ENCODE measurements at places on chromosomes 11 and 22.

DNA sequence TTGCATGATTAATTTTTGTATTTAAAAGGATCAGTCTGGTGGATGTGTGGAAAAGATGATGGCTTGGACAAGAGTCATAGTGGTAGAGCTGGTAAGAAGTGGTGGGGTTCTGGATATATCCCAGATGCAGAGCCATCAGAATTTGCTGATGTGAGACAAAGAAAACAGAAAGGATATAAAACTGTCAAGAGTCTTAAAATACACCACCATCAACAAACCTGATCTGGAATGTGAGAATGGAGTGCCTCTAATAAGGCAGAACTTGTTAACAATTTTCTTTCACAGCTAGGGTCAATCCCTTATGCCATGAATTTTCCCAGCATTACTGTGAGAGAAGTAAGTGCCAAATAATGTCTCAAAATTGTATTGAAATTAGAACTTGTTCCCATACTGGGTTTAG, 215.4 kb downstream of the METTL15 start:
- no peak for DNase-seq

GRCh38 chr11:84437071-84437980, 1151.2 kb upstream of the CCDC90B start:
- DNase-seq, result no peak

DNA sequence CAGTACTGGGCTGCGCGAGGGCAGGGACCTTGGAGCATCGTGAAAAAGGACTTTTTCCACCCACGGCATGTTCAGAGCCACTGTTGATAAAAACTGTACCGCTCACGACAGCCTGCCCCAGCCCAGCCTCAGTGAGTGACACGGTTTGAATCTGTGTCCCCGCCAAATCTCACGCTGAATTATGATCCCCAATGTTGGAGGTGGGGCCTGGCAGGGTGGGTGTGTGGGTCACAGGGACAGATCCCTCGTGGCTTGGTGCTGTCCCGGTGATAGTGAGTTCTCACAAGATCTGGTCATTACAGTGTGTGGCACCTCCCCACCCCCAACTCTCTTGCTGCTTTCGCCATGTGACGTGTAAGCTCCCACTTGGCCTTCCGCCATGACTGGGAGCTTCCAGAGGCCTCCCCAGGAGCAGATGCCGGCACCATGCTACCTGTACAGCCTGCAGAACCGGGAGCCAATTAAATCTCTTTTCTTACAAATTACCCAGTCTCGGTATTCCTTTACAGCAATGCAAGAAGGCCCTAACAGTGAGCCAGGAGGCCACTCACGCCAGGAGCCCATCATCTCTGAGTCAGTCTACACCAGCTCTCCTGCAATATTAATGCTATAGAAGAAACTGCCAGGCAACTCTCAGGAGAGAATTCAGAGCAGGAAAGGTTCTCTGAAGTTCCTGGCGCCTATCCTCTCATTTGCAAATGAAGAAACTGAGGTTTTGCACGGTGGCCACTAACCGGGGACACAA, 1.3 kb downstream of the TOLLIP start:
- DNase-seq, result no peak

DNA sequence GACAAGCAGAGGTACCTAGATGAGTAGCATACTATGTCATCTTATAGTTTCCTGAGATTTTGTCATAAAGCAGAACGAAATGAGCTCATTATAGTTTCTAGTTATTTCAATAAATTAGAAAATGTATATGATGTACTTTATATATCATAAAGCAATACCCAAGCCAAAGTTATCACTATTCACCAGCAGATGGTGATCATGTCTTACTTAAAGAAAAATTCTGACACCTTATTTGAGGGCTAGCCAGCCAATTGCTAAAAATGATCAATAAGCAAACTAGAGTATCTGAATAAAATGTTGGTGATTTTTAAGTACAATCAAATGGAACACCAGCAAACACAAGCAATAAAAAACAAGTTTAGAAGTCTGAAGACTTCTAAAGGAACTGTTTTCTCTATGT, 44.1 kb downstream of the RSF1 start:
- DNase-seq, result no peak

GRCh38 chr11:70595452-70595851, 197.1 kb downstream of the CTTN start:
- DNase-seq, result no peak

GRCh38 chr22:49334976-49335375, 492.7 kb downstream of the BRD1 start:
- no peak for DNase-seq

DNA sequence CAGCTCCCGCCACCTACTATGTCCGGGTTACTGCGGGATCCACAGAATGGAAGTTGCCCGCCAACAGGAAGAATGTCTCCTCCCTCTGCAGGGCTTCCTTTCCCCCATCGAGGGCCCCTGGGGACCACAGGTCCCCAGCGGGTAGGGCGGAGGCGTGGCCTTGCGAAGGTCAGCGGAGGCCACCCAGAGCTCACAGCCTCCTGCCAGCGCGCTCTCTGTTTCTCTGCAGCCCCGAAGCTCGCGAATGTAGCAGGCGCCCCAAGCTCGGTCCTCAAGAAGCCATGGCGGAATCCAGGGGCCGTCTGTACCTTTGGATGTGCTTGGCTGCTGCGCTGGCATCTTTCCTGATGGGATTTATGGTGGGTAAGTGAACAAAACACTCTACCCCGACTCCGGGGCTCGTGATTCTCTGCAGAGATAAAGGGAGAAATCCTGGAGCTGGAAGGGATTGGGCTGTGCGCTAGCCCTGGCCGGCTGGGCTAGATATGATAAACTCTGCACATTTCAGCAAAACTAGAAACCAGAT, at the start of gene NAALAD2:
NAALAD2 (plus strand) TSS at position 186 of the 526 bp plus-strand sequence; CDS start at position 282, 96 bp downstream.
- DNase-seq, result no peak

- peak; percentile 66 for DNase-seq
Observed at GRCh38 chr11:44861849-44862557, 88.7 kb downstream of the TP53I11 start.

- DNase-seq, result no peak
Observed at GRCh38 chr11:34706709-34707461, 86.0 kb downstream of the EHF start.

GRCh38 chr11:29336727-29337575, 679.9 kb downstream of the KCNA4 start:
- DNase-seq, result no peak

DNA sequence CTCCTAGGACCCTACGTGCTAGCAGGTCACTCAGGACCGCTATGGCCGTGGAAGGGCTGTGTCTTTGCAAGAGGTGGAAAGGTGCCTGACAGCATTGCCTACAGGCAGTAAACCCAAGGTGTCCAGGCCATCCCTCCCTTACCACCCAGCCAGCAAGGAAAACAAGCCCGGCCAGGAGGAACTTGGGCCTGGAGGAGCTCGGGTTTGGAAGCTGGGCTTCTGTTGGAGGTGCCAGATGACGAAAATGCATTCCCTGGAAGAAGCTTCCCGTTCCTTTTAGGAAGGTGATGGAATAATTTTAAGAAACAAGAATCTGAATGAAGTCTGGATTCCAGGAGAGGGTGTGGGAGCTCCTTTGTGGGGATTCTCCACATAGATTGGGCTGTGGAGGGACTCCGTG, 23.6 kb downstream of the FBLN1 start:
- no peak for DNase-seq

DNA sequence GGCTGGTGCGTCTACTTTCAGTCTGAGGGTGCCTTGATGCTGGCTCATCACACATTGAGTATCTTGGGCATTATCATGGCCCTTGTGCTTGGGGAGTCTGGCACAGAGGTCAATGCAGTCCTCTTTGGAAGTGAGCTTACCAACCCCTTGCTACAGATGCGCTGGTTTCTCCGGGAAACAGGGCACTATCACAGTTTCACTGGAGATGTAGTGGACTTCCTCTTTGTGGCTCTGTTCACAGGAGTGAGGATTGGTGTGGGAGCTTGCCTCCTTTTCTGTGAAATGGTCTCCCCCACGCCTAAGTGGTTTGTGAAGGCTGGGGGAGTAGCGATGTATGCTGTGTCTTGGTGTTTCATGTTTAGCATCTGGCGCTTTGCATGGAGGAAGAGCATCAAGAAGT, 4.9 kb downstream of the TLCD5 start:
- no peak for DNase-seq

DNA sequence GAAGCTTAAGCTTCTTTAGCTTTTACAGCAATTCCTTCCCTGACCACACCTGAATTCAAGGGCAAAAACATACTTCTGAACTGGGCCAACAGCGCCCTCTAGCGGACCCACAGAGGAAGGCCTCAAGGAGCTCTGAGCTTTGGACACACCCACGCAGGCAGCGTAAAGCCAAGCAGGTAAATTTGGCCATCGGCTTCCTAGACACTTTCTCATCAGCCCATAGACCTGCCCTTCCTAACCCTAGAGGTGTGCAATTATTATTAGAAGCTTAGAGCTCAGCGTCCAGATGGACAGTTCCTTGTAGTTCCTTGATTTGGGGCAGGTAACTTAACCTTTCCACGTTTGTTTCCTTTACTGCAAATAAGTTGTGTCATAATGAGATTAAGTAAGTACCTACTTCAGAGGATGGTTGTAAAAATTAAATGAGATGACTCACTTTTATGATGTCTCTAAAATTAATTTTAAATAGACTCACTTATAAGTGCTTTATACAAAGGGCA, 25.7 kb upstream of the HMGXB4 start:
- DNase-seq, result peak; percentile 36

Measured in keratinocyte (primary cell).